ENCODE measurements at places on chromosomes 3 and 15. TPM values are rescaled to one million over a fixed set of nuclear protein-coding genes. Genes with fewer than 3 reads are reported as not detected.

- no peak for DNase-seq
Observed at GRCh38 chr15:99987701-99988100, 254.5 kb upstream of the LYSMD4 start.

DNA sequence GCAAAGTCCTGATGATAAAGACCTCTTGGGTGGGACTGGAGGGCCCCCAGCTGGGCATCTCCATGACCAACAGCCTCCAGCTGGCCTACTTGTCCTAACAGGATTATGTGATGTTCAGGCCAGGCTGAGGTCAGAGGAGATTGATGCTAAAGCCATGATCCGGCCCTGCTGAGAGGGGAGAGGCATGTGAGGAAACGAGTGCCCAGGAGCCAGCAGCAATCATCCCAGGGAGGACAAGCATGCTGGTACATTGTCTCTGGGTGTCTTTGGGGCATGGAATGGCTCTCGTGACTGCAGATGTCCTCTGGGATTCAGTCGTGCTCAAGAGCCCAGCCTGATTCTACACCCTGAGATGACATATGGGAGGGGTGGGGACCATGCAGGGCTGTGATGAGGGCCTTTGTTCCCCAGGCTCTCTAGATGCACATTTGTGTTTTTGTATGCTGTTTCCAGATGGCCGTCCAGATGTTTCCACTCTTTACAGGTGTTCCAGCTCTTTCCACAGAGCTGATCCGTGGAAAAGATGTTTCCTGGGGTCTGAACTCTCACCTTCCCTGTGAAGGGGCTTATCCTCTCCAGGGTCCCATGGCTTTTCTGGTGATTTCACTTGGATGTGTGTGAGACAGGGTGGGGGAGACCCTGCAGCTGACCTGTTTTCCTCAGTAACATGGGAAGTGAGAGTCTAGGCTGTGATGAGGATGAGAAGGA, 20.2 kb downstream of the SLC24A1 start:
- no peak for DNase-seq

The SNX22 gene
- 0.90 TPM for polyA plus RNA-seq

The ECE2 gene
- polyA plus RNA-seq: not detected
